Inflammatory macrophage (primary cell): ENCODE measurements at places on chromosomes 12 and 14.

DNA sequence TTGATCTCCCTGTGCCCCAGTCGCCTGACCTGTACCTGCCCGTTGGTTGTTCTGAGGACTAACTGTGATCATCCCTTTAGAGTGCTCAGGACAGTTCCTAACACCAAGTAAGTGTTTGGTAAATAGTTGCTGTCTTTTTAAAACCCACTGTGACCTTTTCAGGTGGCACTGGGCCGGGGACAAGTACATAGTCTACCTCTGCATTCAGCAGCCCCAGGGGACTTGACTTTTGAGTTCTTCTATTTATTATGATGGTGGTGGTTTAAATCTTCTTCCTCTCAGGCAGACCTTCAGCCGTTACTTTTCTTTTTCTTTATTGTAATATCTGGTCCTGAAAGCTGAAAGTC is 38.8 kb downstream of the EVL start:
- no peak for DNase-seq

DNA sequence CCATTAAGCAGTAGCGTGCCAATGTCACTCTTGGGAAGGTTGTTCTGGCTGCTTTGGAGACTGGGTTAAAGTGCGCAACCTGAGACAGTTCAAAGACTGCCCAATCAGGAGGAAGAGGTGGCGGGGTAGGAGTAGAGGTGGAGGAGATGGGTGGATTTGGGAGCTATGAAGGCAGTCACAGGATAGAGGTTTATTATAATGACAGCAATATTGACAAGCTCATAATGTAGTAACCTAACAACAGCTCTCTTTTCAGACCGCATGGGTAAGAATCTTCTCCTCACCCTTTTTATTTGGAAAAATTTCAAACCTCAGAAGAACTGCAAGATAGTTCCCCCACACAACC is 5.3 kb upstream of the PSMD9 start:
- DNase-seq, result no peak

- no peak for DNase-seq
Observed at GRCh38 chr12:119681111-119681510, 13.2 kb downstream of the PRKAB1 start.

DNA sequence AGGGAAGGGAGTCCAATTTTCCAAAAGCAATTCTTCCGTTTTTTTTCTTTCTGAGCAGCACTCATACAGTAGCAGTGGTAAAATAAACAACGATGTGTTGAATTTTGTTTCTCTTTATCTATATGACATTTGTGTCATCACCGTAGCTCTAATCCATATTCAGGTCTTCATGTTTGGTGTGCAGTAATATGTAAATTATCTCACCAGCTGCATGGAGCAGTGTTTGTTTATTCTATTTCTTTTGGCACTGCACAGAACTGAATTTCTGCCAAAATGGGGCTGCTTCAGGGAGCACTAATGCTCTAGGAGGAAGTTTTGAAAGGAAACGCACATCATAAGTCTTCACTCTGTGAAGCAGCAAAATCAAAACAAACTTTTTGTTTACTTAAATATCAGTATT is 130.0 kb upstream of the NPAS3 start:
- DNase-seq, result no peak

- DNase-seq, result no peak
Observed at GRCh38 chr12:32697445-32697844, 18.3 kb downstream of the DNM1L start.

GRCh38 chr14:54785136-54785777 is 117.4 kb downstream of the GCH1 start:
- no peak for DNase-seq

DNA sequence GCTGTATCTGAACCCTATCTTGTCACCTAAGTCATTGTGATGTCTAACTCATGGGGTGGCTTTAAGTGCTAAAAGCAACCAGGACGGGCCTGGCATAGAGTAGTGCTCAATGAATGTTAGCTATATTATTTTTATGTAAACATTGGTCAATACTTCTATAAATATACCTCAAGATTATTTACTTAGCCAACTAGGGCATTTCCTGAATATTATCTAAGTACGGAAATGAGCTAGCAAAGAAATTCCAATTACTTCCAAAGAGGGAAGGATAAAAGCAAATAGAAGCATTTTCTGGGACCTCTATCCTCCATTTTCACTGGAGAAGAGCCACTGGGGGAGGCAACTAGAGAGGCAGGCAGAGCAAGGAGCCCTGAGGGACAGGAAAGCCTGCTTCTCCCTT is 20.6 kb downstream of the CCDC92 start:
- no peak for DNase-seq

- no peak for DNase-seq
Observed at GRCh38 chr14:99327458-99328250, 55.7 kb upstream of the BCL11B start.
